ENCODE measurements at places on chromosomes 4 and X.

GRCh38 chrX:50168241-50168687 is 32.5 kb downstream of the AKAP4 start:
- DNase-seq, result no peak

DNA sequence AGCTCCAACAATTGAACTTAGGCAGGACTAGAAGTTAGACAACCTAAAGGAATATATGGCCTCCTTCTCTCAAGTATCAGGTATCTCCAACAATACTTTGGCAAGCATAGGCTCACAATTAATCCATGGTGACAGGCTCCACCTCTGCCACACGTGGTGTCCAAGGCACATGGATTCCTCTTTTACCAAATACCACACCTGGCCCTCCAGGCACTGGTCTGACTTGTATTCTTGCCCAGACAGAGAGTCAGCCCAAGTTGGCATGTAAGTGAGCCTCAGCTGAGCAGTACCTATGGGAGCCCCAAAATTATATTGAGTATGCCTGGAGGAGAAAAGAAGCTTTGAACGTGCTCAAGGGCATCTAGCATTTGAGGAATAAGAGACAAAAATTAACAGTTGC is 19.6 kb downstream of the SRPX2 start:
- DNase-seq, result no peak

GRCh38 chrX:154466907-154467306 is 8.8 kb downstream of the PLXNA3 start:
- no peak for DNase-seq

GRCh38 chrX:3286196-3286945 is 60.1 kb downstream of the MXRA5 start:
- DNase-seq, result no peak

DNA sequence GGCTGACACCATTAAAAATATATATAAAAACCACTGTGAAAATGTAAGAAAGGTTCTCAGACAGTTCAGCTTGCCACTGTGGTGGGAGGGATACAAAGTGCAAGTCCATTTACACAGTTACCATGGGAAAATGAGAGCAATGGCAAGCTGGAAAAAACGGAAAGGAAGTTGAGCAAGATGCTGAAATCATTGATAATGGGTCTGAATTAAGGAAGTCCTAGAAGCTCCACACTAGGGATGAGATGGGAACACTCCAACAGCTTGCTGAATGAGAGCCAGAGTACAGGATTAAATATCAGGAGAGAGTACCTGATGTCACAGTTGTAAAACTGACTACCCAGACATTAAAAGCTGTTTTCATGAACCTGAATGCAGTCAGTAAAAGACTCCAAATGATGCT is 218.6 kb downstream of the PRDM5 start:
- DNase-seq, result no peak

DNA sequence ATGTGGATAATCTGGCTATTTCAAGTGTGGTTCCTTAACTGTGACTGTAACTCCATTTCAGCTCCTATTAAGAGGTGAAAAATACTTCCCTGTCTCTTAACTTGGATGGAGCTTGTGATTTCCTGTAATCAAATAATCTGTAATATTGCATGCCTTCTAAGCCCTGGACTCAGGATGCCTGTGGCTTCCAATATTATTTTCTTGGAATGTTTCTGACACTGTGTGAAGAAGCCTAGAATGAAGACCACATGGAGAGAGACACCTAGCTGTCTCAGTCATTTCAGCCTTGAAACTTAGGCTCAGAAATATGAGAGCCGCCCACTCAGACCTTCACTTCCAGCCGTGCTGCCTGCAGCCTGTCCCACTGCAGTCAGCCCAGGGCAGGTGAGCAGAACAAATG is 544.3 kb downstream of the TRIML1 start:
- no peak for DNase-seq

GRCh38 chrX:120213438-120214265 is 37.0 kb upstream of the ZBTB33 start:
- peak; percentile 50 for DNase-seq

DNA sequence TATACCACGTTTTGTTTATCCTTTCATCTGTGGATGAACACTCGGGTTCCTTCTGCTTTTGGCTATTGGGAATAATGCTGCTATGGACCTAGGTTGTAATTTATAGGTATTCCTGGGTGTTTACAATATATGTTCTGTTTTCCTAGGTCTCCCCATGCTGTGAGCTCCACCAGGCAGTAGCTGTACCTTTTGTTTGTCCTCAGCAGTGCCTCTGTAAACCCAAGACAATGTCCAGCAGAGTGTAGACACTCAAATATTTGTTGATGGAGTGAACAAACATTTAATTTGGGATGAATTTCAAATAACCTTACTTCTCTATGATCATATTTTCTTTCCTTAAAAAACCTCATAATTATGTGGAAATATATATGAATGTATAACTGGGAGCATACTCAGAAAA is 259.5 kb upstream of the BOD1L1 start:
- DNase-seq, result no peak

- no peak for DNase-seq
Observed at GRCh38 chr4:26080870-26081628, 167.0 kb downstream of the SMIM20 start.

DNA sequence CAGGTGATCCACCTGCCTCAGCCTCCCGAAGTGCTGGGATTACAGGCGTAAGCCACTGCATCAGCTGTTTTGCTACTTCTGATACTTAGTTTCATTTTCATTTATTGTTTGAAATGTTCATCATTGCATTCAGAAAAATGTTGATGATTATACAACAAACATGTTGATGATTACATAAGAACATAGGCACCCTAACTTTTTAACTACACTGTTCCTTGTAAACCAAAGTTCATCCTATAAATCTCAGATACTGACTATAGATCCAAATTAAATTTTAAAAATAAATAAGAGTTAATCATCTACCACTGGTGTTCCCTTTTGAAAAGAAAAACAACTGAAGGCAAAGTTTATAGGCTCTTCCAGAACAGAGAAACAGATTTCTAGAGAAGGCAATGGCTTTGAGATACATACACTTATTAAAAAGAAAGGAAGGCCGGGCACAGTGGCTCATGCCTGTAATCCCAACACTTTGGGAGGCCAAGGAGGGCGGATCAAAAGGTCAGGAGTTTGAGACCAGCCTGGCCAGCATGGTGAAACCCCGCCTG is 23.4 kb downstream of the TRIM75 start:
- no peak for DNase-seq

DNA sequence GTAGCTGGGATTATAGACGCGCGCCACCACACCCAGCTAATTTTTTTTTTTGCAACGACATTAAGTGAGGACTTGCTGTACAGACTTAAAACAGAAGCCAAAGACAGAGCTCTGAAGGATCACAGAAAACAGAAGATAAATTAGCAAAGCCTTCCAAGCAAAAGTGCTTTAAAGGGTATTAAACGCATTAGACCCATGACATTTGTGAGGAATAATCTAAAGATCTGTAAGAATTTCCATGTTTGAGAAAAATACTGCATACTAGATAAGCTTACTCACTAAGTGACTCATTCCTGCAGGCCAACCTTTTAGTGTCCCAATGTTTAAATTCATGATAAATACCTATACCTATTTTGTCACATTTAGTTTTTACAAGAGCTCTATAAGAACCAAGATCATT is 27.4 kb downstream of the SMARCA1 start:
- DNase-seq, result no peak
